ENCODE measurements at places on chromosomes 12 and 14.

- DNase-seq, result no peak
These were observed 743 bp downstream of the PUS1 start for GRCh38 chr12:131929581-131930456.

- no peak for DNase-seq
These were observed 26.5 kb downstream of the PPP1R13B start for GRCh38 chr14:103820908-103821307.

DNA sequence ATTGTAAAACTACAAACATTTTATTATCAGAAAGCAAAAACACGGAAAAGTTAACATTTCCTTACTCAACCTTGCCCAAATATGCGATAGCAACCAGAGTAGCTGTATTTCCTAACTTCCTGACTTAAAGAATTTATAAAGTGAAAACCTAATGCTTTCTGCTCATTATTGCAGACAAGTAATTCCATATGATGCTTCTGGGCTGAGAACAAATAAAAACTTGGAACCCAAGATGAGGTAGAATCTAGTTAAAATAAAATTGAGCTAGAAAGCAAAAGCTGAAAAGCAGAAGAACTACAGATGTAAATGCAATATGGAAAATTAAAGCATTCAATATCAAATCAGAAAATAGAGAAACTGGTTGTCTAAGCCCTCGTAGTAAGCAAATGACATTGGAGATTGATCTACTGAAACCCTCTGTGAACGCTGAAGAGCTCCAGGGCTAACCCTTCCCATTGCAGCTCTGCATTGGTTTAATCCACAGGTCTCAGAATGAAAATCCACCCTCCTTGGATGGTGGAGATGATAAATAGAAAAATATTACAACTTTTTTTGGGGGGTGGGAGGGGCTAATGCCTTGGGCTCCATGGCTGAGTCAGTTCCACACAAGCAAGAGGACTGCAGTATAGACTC is 40.7 kb downstream of the CORO1C start:
- no peak for DNase-seq

GRCh38 chr12:28683366-28683765 is 465.7 kb upstream of the FAR2 start:
- no peak for DNase-seq

- DNase-seq, result no peak
These were observed 46.5 kb downstream of the OR9K2 start for GRCh38 chr12:55172686-55173085.

DNA sequence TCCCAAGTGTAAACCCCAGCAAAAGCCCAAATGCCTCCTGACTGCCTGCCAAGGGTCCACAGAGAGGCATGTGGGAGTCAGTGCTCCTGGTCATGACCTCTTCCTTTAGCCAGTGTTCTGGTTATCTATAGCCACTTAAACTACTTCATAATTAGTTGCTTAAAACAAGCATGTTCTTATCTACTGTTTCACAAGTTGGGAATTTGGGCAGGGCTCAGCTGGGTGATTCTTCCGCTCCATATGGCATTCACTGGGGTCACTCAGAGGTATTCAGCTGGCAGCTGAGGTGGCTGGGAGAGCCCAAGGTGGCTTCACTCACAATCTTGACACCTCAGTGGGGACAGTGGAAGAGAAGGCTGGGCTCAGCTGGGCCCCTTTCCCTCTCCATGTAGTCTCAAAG is 184.0 kb upstream of the RGS6 start:
- no peak for DNase-seq

- DNase-seq, result no peak
These were observed 222.9 kb downstream of the ZFP36L1 start for GRCh38 chr14:68569970-68570409.

DNA sequence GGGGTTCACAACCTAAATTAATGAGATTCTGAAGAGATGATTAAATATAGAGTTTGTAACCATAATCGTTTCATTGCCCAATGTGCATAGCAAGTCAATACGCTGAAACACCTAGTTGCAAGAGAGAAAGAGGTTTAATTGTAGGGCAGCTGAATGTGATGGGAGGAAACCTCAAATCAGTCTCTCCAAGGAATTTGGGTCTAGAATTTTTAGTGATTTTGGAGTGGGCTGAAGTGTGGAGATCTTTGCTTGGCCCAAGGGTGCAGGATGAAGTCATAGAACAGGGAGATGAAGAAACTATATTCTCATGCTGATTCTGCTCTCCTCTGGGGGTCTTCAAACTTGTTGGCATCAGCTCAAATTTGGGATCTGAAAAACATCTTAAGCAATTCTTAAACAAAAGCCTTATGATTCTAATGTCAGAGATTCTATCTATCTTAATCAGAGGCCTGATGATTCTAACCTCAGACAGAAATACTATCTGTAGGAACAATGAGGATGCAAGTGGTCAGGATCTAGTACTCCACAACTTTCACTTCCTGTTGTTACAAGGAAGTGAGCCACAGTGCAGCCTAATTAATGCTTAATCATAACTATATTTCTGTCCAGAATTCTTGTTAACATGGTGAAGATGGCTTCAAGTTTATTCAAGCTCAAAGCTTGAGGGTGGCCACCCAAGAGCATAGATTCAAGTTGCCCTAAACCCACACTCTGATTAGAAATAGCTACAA is 80.2 kb upstream of the FUT8 start:
- DNase-seq, result no peak

DNA sequence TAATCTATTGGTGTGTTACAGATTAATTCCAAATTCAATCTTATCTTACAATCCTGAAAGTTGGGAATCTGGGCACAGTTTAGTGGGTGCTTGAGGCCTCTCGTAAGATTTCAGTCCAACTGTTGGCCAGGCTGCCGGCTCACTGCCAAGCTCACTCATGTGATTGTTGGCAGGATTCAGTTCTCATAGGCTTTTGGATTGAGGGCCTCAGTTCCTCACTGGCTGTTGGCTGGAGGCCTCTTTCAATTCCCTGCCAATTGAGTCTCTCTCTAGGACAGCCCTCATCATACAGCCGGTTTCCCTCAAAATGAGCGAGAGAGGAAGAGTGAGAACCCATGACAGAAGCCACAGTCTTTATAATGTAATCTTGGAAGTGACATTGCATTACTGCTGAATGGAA is 123.5 kb upstream of the FBXO33 start:
- DNase-seq, result no peak

DNA sequence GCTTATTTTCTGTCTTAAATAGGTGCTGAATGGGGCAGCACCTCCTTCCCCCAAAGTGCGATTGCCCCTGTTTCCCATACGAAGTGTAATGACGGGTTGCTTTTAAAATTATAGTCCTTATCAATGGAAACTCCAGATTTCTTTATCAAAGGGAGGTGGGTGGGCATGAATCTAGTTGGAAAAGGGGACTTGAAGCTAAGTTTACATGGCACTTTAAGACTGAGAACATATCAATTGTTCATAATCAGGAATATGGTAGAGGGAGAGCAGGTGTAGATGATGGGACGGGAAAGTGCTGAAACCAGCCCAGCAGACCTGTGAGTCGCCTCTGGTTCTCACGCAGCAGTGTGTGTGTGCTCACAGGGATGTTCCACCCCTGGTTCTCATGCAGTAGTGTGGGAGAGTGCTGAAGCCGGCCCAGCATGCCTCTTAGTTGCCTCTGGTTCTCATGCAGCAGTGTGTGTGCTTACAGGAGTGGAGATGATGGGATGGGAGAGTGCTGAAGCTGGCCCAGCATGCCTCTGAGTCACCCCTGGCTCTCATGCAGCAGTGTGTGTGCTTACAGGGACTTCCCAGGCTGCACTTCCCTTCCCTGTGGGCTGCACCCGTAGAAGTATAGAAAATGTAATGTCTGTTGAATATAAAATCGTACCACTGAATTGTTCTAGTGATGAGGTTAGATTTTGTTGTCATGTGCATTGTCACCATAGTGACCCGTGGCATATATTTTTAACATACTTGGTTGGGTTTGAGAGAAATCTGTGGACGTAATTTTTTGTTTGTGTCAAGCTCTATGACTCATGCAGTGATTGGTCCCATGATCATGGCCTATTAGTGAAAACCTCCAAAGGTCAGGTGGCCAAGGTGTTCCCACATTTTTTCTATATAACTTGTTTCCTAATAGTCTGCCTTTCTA is 51.6 kb downstream of the GPATCH2L start:
- no peak for DNase-seq

GRCh38 chr12:22399464-22400180 is 65.1 kb upstream of the ST8SIA1 start:
- no peak for DNase-seq

DNA sequence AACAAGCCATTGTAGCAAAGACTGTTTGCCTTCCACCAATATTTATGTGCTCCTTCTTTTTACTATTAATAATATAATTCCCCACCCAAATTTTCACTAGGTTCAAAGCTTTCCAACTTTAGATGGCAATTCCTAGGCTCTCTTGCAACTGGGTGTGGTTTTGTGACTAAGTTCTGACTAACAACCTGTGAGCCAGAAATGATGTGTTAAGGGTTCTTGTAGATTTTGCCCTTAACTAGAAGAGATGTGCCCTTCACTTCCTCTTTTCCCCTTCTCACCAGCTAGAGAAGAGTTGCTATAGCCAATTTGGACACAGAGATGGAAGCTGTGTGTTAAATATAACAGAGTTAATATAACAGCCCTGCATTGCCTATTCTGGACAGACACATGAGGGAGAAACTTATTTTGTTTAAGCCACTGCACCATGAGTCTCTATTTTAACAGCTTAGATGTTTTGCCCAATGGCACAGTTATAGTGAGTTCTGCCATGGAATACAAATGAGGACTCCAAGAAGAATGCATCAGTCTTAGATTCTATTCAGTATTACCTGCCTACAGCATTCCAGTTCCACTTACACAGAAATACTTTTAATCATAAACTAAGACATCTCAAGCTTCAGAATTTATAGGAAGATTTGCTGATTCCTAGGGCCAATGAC is 216.2 kb downstream of the DUSP6 start:
- no peak for DNase-seq

DNA sequence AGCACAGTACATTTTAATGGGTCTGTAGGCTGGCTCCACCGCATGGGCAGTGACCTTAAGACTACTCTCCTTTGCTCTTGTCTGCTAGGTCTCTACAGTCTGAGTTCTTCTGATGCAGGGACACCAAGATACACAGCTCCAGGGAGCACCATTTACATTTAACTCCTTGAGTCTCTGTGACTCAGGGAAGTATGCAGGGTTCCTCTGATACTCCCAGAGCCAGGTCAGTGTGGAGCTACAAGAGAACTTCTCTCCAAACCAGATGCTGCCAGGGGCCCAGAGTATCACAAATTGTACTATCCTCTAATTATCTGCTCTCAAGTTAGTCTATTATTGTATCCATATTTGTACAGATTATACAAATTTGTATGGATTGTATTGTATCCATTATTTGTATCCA is 15.2 kb downstream of the ZFP36L1 start:
- DNase-seq, result no peak

DNA sequence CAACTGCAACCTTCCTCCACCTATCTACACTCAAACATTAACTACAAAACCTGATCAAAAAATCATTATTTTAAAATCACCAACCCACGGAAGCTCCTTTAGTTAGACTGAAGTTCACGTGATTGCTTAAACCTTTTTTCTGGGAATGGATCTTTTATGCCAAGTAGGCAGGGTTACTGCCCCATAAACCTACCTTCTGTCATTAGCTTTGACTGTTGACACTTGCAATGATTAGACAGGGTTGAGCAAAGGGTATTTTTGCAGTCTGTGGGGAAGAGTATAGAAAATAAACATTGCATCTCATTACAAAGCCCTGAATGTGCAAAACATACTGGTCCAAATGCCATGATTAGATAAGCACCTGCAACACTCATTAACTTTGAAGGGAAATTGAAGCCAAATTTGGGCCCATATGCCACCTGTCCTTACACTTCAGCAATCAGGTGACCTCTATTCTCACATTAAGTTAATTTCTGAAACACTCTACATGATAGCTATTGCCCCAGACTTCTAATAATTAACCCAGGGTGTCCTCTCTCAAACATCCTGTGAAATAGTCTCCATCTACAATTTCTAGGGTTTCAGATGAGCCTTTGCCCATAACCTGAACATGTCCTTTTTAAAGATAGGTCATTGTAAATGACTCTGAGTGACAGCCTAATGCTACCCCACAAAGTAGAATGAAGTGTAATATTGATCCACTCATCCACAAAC is 156.0 kb upstream of the PLEKHG7 start:
- DNase-seq, result no peak

DNA sequence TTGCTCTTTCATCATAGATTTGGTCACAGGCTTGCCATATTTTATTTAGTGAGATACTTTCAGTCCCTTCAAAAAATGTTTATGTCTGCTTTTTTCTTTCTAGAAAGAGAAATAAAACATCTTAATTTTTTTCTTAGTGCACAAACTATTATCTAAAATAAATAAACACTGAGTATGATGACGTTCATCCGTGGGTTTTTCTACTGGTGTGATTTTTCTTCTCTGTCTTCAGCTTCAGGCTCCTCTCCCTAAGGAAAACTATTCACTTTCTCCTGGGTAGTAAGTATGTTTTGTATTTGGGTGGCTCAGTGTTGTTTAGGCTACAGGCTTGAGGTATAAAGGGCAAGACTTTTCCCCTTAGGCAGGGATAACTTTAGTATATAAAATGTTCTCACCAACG is 154.7 kb downstream of the DACT1 start:
- no peak for DNase-seq

DNA sequence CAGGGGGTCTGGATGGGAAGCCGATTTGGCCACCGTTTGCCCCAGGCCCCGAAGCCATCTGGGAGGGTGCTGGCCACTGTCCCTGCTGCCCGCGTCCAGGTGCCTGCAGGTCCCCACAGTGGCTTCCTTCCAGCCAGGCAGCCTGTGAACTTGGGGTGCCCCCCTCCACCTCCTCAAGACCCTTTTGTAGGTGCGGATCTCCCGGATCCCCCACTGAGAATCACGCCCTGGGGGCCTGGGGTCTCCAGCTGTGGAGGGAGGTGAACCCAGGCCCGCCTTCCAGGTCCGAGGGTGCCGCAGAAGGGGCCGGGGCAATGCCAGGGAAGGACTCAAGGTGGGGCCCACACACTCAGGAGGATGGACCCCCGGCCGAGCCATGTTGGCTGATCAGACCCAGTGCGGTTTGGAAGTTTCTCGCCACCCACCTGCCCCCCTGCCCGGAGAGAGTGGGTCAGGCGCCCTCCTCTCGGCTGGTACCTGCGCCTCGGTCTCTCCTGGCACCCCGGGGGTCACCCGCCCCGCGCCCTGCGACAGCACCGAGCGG is 1.7 kb downstream of the MMP17 start:
- DNase-seq, result no peak

DNA sequence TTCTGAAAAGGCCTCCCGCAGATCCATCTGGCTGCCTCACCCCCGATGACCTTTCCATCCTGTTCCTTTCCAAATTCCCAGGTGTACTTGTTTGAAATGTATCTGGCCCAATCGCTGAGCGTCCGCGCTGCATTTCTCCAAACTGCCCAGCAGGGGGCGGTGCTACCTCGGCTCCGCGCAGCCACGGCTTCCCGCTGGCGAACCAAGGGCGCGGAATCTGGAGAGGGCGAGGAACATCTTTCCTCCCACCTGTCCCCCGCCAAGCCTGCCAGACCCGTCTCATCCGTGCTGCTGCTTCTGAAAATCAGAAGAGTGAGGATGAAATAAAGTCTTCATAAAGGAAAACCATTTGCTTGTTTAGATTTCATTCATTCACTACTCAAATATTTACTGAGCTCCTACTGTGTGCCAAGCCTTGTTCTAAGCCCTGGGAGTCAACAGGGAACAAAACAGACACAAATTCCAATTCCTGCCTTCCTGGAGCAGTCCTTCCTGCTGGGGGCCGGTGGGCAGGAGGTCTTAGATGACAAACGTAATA is 16.8 kb upstream of the MYL2 start:
- DNase-seq, result no peak

GRCh38 chr14:103676881-103677675 is 38.2 kb downstream of the XRCC3 start:
- DNase-seq, result no peak
